ENCODE measurements at places on chromosomes 6 and 20.
A peak's percentile ranks its signal among the peaks of the same experiment; 100 is the strongest.

DNA sequence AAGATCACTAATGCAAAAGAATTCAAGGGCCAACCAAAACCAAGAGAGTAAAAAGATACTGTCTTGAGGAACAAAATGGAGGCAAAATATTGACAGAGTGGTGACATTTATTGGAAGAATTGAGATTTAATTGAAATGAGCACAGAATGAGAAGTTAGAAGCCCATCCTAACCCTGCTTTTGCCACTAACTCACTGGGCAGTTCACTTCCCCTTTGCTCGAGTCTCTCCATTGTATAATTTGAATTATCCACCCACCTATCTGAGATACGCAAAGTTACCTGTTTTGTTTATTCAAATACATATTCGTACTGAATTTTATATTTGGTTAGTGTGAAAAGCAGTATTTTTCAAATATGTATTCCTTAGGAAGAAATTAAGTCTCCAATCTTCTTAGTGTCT, 204.5 kb upstream of the PRDM1 start:
- DNase-seq: no peak

DNA sequence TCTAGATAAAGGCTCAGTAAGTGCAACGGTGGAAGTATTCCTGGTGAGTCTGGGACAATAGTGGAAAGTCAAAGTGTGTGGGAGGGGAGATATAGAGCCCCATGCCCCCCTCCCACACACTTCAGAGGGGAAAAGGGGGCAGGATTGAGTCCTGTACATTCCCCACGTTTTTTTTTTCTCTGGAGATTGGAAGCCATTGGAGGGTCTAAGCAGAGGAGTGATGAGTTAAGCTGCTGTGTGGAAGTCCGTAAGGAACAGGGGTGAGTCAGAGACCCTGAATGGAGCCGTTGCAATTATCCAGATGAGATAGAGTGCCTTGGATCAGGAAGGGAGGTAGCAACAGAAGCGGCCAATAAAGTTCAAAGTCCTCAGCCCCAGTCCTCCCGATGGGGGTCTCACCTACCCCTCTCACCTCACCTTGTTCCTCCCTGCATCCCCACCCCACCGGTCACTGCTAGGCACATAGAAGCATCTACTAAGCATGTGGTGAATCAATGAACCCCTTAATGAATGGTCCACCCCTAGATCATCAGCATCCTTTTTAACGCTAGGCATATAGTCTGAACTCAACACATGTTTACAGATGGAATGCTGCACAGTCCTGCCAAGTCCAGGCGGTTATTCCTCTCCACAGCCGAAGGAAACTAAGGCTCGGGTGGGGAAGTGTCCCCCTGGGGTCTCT, 662 bp upstream of the SLC9A8 start:
- DNase-seq: peak; percentile 51

DNA sequence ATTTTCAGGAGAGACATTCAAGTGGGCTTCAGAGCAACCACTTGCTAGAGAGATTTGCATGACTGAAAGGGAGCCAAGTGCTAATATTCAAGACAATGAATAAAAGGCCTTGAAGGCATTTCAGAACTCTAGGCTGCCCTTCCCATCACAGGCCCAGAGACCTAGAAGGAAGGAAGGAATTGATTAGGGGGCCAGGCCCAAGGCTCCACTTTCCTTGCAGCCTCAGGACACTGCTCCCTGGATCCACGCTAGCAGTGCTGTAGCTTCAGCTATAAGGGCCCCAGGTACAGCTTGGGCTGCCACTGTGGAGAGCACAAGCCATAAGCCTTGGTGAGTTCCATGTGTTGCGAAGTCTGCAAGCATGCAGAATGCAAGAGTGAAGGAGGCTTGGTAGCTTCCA, 731.9 kb upstream of the FLRT3 start:
- DNase-seq: no peak

DNA sequence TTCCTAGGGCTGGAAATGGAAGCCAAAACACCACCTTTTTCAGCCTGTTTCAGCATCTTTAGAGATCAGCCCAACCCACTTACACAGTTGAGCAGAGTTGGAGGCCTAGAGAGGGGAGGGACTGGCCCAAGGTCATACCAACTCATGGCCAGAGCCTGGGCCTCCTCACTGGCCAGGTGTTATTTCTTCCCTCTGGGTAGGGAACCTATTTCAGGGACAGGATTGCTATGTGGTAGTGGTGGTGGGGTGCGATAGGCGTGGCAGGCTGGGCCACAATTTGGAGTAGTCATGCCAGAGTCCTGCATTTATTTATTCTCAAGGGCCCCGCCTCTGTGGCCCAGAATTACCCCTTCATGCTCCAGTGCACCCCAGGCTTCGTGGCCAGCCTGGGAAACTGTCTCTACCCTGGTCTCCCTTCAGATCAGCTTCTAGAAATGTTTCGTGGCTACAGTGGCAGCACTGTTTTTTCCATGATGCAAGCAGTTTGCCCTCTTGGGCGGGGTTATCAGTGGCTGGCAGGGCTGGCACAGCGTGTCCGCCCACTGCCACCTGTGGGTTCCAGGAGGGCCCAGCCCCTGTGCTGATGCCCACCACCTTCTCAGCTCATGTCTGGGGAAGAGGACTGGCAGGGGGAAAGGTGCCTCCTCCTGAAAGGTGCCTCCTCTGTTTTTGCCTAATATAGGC, 6.2 kb downstream of the VEGFA start:
- no peak for DNase-seq

DNA sequence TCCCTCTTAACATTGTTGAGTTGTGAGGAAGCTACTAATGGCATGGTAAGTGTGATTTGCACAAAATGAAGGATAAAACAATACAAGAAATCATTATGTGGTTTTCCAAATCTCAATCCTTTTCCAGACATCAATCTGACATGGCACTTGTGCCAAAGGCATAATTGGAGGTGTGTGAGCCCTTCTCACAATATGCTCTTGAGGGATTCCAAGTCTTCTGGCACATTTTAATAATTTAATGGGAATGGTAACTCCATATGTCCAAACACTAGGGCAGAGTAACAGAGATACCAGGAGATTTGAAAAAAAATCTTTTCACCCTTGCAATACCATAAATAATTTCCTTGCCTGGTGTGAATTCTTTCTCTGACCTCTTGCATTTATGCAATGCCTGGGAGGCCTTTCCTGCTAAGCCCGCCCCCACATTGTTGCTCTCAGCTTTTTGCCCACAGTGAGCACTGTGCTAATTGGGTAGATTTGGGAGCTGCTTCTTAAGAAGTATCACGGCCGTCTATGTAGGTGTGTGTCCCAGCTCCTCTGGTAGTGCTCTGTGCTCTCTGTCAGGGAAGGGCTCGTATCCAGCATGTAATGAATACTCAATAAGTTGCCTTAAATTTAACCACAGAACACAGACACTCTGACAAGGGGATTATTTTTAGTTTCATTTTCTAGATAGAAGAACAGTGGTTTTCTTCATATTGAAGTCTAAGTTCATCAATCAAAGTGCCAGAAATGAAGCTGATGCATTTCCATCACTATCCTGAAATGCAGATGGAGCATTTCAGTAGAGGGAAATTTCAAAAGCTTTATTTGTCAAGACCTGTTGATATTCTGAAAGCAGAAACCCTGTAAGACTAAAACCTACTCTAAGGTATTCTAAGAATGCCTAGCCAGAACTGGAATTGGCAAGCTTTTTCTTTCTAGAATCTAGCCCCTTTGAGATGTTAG, 54.4 kb upstream of the CEP85L start:
- no peak for DNase-seq

DNA sequence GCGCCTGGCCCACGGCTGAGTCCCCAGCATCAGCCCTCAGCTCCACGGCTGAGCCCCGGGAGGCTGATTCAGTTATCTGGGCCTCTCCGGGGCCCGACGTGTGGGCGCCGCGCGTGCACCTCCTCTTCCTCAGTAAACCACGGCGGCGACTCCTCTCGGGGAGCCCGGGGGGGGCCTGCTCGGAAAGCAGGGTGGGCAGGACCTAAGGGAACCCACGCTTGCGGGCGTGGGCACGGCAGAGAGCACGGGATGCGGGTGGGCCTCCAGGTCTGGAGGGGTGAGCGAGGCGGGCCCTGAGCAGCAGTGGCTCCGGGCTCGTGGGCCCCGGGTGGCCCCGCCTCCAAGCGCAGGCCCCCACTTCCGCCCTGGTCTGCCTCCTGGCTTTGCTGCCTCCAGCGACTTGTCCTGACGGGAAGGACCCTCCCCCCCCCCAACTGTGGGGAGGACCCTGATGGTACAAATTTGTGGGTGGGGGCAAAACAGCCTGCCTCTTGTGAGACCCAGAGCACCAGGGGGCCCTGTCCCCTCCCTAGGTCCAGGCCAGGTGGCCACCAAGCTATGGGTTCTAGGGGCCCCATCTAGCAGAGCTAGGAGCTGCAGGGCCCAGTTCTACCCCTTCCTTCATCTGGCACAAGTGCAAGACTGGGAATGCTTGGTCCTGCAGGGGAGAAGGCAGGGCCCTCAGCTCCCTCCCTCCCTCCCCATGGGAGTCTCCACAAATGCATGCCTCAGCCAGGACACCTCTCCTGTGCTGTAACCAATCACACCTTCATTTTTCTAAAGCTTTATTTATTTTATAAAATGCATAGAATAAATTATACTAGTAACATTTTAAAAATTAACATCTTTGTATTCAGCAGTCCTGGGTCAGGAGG, 16.9 kb downstream of the UCKL1 start:
- DNase-seq: no peak

DNA sequence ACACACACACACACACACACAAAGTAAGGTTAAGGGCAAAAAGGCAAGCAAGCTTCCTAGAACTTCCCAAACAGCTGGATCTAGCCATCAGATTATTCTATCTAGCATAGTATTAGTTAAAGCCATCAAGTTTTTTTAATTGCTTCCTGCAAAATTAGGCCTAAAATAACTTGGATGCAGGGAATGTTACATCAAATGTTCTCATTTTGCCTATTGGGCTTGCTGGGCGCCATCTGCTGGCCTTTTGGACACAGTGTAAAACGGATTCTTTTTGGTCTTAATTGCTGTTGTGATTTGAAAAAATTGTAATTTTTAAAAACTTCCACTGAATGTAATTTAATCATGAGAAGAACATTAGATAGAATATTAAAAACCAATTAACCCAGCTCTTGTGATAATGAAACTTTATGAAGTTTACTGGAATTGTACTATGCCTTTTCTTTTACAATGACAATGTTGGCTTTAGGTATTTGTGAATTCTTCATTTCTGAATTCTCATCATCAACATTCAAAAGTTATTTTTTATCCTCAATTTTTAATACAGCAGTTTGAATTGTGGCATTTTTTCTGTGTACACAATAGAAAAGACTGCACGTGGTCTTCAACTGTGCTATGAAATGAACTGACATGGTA, 6.8 kb downstream of the MKKS start:
- peak; percentile 54 for DNase-seq

DNA sequence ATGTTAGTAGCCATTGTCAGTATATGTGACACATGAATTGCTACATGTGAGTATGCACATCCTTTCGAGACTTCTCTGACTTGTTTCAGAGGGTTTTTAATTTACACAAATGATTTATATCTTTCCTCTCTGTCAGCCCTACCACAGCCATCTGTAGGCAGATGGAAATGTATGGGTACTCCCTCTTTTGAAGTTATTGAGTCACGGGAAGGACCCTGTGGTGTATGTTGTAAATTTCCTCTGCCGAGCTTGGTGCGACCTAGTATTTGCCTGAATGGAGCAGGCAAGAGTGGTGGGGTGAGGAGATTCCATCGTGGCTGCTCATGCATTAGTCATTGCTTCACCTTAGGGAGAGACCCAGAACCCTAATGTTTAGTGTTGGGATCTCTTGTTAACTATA, 171.9 kb downstream of the JARID2 start:
- DNase-seq: no peak

DNA sequence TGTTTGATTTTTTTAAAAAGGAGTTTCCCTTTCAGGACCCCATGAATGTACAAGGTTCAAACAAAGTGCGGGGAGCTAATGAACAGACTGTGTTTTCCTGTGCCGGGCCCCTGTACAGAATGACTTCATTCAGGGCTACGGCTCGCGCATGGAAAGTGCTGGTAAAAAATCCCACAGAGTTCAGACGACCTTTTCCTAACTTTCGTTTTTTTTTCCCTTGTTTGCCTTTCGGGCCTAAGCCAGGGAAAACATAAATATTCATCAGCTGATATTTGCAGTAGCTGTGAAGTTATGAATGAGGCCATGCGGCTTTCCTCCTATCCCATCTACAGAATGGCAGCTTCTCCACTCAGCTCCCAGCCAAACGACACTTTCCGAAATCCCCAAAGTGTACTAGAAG, 74.0 kb downstream of the HAO1 start:
- DNase-seq: no peak

DNA sequence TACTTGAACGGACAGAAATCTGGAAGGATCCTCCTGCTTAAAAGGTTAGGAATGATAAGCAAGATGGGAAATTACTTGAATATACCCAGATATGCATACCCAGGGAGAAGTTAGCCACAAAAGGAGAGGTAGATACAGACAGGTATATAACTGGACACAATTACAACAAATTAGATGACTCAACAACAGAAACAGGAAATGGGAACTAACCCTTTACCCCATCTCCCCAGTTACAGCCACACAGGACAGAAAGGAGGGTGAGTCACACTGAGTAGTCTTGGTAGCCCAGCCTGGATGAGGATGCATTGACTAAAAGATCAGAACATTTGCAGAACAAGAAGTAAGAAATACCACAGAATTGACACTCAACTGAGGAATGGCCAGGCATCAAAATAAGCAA, 61.2 kb downstream of the C6orf52 start:
- DNase-seq: peak; percentile 83

- DNase-seq: no peak
These were observed 212.1 kb upstream of the PHACTR1 start for GRCh38 chr6:12504325-12504966.

- DNase-seq: no peak
These were observed 11.2 kb upstream of the GMNN start for GRCh38 chr6:24763578-24763977.

- no peak for DNase-seq
These were observed 72.5 kb downstream of the DZANK1 start for GRCh38 chr20:18394363-18394762.

- no peak for DNase-seq
These were observed 34.2 kb downstream of the PPP1R3G start for GRCh38 chr6:5119090-5119951.

DNA sequence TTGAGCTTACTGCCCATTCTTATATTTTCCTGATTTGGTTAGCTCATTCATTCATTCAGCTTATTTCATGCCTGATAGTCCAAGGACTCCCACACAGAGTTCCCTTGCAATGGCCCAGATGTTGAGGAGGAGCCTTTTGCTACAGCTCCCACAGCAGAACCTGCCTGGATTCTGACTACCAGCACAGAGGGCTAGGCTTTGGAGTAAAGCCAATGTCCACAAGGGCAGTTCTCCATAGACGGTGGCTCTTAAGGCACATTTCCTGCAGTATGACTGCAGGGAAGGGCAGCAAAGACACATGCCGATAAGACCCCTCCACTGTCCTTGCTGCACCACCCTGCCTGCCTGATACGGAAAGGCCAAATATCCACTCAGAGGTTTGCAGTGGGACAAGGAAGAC, 112.3 kb upstream of the SYNDIG1 start:
- DNase-seq: no peak

GRCh38 chr6:135600086-135600702, 102.7 kb upstream of the AHI1 start:
- DNase-seq: no peak

DNA sequence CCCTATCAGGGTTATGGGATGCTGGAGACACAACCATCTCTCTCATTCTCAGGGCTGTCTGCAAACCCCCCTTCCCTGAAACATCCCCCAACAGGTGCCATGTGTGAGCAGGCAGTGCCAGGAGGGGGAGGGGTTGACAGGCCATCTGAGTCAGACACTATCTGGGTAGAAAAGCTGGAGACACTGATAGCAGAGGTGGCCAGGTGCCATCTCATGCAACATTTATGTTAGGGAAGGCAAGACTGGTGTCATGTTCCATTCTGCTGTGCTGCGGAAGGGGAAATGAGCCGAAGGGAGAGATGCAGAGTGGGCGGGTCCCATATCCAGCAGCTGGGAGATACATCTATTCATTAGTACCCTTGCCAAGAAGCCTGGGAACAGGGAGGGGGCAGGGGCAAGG, 3.5 kb downstream of the LHFPL5 start:
- DNase-seq: no peak

All from HS-5 (cell line).